NCI-H510A treated with DMSO at 0.1 percent for 48 hours (cell line): ENCODE measurements at places on chromosomes 7 and 10.

- no peak for DNase-seq
These were observed 2.7 kb upstream of the PWWP2B start for GRCh38 chr10:132394201-132394811.

DNA sequence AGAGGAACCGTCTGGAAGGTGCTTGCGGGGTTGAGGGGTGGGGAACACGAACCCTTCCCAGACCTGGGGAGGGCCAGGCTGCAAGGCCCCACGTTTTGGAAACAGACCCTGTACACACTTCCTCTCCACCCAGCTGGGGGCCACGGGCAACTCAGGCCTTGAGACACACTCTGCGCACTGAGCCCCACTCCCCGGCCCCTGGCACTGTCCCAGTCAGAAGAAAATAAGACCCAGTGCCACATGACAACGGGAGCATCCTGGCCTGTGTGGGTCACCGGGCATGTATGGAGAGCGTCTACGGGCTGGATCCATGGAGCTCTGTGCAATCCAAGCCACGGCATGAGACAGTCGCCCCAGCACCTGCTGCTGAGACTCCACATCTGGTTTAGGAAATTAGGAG is 63.7 kb downstream of the CARD11 start:
- DNase-seq: no peak

GRCh38 chr7:103343758-103344452 is 662 bp downstream of the DNAJC2 start:
- no peak for DNase-seq

GRCh38 chr7:151838861-151839381 is 38.0 kb downstream of the PRKAG2 start:
- no peak for DNase-seq

- no peak for DNase-seq
These were observed 46.1 kb upstream of the FOXP2 start for GRCh38 chr7:114368492-114368891.

- DNase-seq: peak; percentile 5
These were observed 456.2 kb downstream of the REEP3 start for GRCh38 chr10:63977329-63977923.

DNA sequence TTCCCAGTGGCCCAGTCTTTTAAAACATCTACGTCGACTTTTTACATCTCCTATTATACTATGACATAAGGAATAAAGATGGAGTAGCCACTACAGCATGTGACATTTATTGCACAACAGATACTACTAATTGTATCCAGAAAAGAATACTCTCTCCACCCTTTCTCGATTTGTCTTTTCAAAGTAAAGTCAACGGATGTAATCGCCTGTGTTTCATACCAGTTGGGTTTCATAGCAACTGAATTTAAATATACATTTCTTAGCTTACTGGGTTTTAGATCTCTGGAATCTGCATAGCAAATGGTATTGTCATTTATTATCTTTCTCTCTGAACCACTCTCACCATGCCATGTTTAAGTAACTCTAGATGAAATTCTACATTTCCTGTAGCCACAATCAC is 86.4 kb upstream of the TRIL start:
- no peak for DNase-seq

- no peak for DNase-seq
These were observed 148.5 kb downstream of the UBE2H start for GRCh38 chr7:129804111-129804889.

- no peak for DNase-seq
These were observed 259.3 kb downstream of the ZEB1 start for GRCh38 chr10:31578181-31578852.

DNA sequence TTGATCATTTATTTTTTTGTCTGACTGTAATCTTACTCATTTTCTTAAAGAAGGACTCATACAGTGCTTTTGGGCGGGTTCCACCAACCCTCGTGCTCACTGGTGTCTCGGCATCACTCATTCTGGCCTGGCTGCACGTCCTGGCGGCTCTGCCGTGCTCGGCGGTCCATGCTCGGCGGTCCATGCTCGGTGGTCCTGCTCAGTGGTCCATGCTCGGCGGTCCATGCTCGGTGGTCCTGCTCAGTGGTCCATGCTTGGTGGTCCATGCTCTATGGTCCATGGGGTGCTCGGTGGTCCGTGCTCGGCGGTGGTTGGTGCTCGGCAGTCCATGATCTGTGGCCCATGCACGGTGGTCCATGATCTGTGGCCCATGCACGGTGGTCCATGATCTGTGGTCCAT is 72.5 kb downstream of the WDR37 start:
- no peak for DNase-seq

DNA sequence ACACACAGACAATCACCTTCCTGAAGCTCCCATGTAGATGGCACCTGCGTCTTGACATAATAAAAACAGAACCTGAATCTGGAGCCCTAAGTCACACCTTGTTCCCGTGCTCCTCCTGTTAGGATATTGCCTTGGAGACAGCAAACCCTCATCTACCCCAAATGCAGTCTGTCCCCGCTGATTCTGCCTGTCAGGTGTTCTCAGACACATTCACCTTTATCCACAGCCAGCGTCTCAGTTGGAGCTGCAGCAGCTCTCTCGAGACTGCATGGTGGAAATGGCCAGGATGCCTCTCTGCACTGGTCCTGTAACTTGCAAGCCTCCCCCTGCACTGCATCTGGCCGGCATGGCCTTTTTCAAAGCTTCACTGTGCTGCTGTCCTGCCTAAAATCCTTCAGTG is 218.0 kb upstream of the ZNF32 start:
- DNase-seq: no peak

DNA sequence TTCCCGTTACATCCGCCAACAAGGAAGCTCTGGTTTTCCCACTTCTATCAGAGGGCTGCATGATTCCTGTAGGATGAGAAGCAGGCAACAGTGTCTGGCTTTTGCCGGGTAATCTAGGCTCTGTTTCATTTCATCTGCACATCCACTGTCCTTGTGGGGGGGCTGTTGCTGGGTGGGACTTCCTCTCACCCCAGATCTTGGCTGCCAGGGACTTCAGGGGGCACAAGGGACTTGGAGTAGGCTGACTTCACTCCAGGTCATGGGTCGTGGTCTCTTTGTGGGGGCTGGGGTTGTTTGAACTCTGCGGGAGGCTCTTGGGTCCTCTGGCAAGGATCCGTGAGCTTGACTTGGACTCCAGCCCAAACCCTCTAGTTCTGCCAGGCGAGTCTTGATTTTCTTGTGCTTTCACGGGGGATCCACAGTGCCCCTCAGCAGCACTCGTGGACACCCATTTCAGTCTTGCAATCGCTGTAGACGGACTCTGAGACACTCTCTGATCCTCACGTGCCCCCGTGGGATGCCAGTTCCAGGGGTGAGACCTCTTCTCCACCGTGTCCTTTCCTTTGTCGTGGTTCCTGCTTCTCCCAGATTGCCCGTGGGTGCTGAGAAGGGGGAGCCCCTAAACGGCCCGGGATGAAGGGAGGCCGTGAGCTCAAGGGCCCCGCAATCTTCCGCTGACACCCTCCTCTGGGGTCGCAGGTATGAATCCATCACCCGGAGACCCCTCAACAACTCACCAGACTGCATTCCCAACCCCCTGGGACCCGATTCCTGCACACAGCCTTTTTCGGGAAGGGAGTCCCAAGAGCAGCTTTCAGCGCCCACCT is 21.4 kb upstream of the ZNF273 start:
- no peak for DNase-seq

- no peak for DNase-seq
These were observed 53.8 kb downstream of the PDGFA start for GRCh38 chr7:465710-466400.

DNA sequence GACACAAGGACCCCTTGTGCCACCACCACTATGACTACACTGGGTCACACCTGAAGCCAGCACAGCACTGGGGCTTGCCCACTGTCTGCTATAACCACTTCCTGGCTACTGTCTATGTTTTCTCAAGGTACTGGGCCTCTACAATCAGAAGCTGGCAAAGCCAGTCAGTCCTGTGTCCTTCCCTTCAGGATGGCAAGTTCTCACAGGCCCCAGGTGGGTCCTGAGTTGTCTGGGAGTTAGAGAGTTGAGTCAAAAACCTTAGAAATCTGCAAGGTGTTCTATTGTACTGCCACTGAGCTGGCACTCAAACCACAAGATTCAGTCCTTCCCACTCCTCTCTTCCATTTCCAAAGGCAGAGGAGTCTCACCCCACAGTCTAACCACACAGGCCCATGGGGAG is 705.5 kb downstream of the IPMK start:
- no peak for DNase-seq

- no peak for DNase-seq
These were observed 221.0 kb downstream of the AUTS2 start for GRCh38 chr7:69819333-69819705.

- DNase-seq: no peak
These were observed 9.8 kb upstream of the GRID1 start for GRCh38 chr10:86376403-86376802.

GRCh38 chr10:86224354-86225102 is 142.1 kb downstream of the GRID1 start:
- peak; percentile 1 for DNase-seq

- no peak for DNase-seq
These were observed 17.8 kb upstream of the CCDC3 start for GRCh38 chr10:13019280-13019679.

DNA sequence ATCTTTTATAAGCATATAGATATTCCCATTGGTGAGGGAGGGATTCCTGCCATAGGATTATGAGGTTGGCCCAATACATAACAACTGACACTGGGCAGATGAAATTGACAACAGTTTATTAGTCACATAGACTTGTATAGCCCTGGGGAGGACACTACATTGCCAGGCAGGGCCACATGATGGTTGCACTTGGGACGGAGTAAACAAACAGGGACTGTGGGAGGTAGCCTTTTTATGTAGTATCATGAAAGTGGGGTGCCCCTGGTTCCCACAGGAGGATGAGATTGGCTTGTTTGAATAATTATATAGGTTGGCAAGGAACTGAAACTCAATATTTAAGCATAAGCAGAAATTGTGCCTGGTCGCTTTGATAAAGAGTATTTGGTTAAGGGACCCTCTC is 23.5 kb downstream of the TRIM24 start:
- DNase-seq: no peak

DNA sequence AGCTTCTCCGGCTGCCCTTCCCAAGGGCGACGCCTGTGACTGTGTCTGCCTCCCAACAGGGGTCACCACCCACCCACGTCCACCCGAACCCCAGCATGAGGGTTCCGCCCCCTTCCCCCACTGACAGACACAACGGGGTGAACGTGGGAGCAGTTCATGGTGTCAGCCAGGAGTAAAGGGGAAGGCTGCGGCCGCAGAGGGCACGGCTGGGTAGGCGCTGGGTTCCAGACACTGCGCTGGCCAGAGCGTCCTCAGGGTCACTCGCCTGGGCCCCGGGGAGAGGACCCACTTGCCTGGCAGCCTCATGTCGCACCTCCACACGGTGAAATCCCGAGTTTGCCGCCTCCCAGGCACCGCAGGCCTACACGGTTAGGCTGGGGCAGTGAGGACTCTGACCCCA is 21.1 kb downstream of the INTS1 start:
- no peak for DNase-seq

DNA sequence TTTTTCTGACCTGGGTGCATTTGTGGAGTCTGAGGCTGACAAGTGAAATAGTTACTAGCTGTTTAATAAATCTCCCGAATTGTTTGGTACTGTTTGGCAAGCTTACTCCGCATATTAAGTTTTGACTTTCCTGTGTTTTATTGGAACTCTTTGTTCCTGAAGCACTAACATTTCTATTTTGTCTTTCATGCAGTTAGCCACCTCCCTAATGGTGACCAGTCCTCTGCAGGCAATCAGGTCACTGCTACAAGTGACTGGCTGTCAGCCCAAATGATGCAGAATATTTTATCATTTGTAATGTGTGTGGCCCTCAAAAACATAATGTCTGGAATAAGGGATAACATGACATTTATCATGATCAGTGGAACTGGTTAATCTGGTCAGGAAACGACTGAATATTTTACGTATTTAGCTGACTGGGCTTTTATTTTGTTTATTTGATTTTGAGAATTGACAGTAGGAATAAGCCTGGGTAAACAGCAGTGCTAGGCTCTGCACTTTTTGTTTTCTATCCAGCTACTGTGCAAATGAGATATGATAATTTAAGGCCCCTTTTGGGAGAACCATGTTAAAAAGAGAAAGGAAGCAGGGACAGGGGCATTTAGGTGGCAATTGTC is 82.9 kb downstream of the ST7 start:
- DNase-seq: no peak

DNA sequence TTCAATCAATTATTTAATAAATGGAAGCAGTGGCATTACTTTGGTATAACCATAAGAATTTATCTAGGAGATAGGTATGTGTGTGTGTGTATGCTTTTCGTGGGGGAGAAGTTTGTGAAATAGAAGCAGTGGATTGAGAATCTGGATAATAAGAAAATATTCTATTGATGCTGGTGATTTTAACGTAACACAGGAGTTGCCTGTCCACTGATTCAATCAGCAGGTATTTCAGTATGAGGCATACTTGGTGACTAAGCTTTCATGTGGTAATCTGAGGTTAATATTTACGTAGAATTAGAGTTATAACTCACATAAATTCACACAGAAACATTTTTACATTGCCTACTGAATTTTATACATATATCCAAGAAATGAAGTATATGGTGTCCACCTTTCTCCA is 568.0 kb downstream of the ZWINT start:
- no peak for DNase-seq

- no peak for DNase-seq
These were observed 45.6 kb downstream of the SORCS1 start for GRCh38 chr10:107118866-107119265.

- no peak for DNase-seq
These were observed 106.2 kb downstream of the ABCC2 start for GRCh38 chr10:99888622-99889021.

- peak; percentile 85 for DNase-seq
These were observed 19.5 kb upstream of the ITGB8 start for GRCh38 chr7:20310963-20311742.
